ENCODE measurements at places on chromosomes 3 and 15.
A peak's percentile ranks its signal among the peaks of the same experiment; 100 is the strongest.

- no peak for DNase-seq
Observed at GRCh38 chr3:137761099-137761562, 3.0 kb upstream of the SOX14 start.

GRCh38 chr15:99443768-99444446 is 121.9 kb upstream of the MEF2A start:
- DNase-seq, result no peak

DNA sequence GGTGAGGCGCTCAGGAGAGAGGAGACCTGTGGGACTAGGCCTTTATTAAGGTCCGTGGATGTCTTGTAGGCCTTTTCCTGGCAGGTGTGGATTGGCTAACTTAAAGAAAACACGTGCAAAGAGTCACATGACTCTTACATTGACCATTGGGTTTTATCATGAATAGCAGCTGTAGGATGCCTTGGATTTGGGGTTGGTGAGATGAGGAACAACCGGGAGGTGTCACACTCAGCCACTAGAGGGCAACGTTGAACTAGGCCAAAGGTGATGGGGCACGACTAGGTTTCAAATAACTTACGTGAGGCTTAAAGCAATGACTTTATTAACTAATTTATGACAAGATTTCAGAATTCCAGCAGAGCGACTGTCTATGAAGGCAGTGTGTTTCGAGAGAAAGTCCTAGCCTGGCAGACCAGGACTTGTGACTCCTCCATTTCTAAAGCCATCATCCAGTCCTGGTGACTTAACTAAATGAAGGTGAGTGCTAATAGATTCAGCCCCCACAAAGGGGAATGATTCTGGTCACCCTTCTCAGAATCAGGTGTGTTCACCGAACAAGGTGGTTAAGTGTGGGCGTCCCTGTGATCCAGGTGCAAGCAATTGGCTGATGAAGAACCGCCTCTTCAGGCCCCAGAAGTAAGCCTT is 345.6 kb downstream of the MCTP2 start:
- DNase-seq, result peak; percentile 5

GRCh38 chr15:75307778-75308390 is 25.2 kb downstream of the GOLGA6D start:
- DNase-seq, result peak; percentile 56

GRCh38 chr3:141336672-141337522 is 31.4 kb upstream of the ZBTB38 start:
- peak; percentile 95 for DNase-seq

DNA sequence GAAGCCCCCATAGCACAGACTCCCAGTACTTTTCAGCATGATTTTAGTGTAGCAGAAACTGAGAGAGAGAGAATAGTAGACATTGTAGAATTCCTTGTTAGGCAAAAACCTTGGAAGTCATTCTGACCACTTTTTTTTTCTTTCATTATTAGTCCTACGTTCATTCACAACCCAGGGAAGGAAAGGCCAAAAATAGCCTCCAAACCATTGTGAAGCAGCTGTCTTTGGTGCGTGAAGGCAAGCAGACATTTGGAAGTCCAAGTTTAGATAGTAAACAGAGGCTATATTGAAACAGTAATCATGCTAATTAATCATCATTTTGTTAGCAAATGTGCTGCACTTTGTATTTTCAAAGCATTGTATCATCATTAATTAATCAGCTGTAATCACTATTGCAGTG is 34.5 kb downstream of the CCDC54 start:
- DNase-seq, result no peak

DNA sequence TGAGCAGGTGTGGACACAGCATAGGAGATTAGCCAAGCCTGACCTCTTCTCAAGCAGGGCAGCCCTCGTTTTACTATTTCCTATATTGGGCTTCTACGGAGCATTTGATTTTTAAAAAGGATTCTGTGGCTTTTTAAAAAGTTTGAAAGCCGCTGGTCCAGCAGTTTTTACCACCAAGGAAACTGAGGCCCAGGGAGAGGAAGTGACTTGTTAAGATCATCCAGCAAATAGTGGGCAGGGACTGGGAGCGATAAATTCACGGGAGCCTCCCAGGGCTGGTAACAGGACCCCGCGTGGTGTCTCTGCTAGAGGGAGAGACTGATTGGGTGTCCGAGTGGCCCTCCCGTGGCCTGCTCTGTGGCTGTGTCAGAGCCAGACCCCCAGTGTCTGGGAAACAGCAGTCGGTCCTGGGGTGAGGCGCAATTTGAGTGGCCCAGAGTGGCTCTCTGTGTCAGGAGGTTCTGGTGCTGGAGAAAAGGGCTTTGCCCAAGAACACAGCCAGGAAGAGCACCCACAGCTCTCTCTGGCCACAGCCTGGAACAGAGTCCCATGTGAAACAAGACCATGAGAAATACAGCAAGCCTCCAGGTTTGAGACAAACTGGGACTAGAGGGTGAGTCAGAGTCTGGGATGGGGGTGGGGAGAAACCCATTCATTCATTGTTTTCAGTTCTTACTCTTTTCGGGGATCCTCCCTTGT is 4.2 kb downstream of the FURIN start:
- DNase-seq, result peak; percentile 87

GRCh38 chr3:133832802-133833144 is 27.2 kb downstream of the SRPRB start:
- no peak for DNase-seq

- peak; percentile 33 for DNase-seq
Observed at GRCh38 chr3:33437556-33438283, 2.5 kb downstream of the UBP1 start.

- DNase-seq, result peak; percentile 65
Observed at GRCh38 chr3:122101646-122102045, 46.5 kb downstream of the CD86 start.

DNA sequence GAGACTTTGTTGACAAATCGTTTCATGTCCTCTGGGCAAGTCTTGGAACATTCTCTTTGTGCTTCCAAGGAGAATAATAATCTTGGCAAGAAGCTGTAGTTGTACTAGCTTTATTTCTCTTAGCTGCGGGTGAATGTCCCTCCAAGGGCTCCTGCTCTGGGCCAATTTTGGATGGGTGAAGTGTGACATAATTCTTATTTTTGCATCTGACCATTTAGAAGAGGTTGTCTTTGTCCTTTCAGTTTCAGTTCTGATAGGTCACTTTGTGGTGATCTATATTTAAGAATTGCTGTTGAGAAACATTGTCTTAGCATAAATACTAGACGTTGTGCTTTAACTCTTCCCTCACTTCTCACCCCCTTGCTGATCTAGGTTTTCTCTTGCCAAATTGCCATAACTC is 164.8 kb upstream of the RORA start:
- DNase-seq, result no peak

- DNase-seq, result no peak
Observed at GRCh38 chr3:16059711-16060357, 114.6 kb upstream of the GALNT15 start.

- no peak for DNase-seq
Observed at GRCh38 chr3:16140894-16141285, 33.6 kb upstream of the GALNT15 start.

- peak; percentile 71 for DNase-seq
Observed at GRCh38 chr3:112111785-112112402, 21.2 kb downstream of the GCSAM start.

- no peak for DNase-seq
Observed at GRCh38 chr3:95097493-95097892, 1034.6 kb downstream of the NSUN3 start.

GRCh38 chr3:90011131-90011530 is 903.7 kb downstream of the EPHA3 start:
- no peak for DNase-seq

DNA sequence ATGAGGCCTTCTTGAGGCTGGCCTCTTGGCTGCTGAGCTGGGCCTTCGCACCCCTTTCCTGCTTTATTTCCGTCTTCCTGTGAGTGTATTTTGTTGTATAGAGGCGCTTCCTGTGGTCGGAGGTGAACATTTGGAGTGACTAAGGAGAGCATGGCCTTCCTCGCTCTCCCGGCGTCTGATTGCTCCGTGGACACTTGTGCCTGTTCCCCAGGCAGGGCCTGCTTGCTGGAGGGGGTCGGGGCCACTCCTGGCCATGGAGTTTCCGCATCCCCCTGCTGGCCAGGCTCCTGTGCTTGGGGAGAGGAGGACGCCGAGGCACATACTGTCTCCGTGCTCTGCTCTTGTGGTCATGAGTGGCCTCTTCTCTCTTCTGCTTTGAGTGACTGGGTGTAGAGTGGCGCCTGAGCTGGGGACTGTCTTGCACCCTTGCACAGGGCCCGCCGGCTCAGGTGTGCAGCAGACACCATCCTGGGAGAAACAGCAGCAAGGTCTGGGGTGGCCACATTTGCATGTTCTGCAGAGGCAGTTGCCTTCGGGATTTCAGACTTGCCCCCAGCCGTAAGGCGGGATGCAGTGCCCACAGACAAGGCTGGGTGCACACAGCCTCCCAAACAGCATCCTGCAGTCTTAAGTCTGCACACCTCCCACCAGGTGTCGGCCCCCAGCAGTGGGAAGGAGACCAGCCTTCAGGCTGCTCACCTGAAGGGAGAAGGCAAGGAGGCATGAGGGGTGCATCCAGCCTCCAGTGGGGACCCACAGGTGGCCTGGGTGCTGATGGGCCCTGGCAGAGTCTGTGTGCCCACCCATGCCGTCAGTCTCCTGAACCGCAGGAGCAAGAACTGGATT is 16.4 kb downstream of the KLF13 start:
- DNase-seq, result no peak

DNA sequence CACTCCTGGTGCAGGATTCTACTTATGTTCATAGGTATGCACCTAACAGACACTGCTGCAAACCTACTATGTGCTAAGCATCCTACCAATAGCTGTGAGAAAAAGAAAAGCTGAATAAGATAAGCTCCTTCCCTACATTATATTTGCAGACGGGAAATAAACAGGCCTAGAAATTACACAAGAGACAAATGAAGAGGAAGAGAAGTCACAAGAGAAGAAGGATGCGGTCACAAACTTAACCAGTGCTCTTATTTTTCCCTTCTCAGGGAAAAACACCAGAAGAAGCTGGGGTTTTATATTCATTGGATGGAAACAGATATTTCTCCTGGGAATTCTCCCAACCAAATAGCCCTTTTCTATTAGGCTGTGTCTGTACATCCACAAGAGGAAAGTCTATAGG is 109.7 kb upstream of the TRIM42 start:
- DNase-seq, result no peak

Data from M059J (cell line).